IPS-NIHi11 (cell line): ENCODE measurements at places on chromosomes 4 and X.

GRCh38 chr4:184099535-184099966, 118.1 kb downstream of the ENPP6 start:
- DNase-seq: no peak

- DNase-seq: peak; percentile 63
Measured at GRCh38 chr4:16026160-16026761, 57.6 kb downstream of the PROM1 start.

DNA sequence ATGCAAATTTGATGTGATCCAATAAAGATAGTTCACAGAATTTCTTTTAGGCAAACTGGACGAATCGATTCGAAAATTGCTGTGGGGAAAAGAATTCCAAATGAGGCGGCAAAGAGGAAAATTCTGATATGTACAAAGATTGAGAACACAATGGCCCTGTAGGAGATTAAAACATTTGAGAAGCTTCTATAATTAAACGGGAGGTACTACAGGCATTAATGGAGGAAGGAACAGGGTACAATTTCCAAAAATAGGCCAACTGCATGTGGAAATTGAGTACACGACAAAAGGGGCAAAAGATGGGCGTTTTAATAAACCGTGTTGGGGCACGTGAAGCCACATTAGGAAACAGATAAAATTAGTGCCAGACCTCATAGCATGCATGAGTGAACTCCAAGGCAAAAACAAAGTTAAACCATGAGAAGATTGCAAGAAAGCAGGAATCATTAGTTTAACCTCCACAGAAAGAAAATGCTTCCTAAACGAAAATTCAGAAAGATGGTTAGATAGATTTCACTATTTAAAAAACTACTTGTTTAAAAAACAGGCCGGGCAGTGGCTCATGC, 68.4 kb downstream of the DHRSX start:
- no peak for DNase-seq

GRCh38 chr4:109375778-109376414, 57.7 kb upstream of the SEC24B start:
- DNase-seq: no peak

GRCh38 chr4:157271166-157271869, 50.8 kb downstream of the GRIA2 start:
- DNase-seq: no peak

DNA sequence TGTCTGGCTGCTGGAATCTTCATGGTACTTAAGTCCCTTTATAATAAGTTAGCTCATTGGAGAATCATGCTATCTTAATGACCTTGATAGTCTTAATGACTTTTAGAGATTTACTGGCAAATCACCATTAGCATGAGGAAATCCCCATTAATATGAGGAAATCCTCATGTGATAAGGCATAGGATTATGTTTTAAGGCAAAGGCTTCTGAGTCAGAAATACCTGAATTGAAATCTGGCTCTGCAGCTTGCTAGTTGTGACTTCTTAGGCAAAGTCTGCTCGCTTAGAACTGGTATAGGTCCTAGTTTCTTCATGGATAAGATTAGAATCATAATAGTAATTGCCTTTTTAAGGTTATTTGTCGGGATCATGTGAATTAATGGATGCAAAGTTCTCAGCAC, 190.2 kb upstream of the BANK1 start:
- DNase-seq: no peak

- DNase-seq: no peak
Measured at GRCh38 chr4:5096261-5096660, 45.0 kb downstream of the STK32B start.

DNA sequence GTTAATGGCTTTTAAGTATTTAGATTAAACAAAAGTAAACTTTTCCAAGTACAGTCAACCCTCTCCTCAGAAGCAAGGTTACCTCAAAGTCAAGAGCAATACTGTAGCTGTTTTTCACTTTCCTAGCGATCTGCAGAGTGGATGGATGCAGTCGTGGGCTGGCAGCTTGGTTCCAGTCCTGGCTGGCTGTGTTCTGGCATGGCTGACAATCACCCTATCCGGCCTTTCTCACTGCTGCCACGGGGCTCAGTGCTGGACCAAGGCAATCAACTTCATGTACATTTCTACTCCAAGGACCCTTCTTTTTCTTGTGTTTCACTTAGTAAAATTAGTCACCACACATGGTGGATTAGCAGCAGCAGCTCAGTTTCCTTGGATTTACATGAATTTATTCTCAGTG, 208.3 kb downstream of the GABRB1 start:
- peak; percentile 7 for DNase-seq

DNA sequence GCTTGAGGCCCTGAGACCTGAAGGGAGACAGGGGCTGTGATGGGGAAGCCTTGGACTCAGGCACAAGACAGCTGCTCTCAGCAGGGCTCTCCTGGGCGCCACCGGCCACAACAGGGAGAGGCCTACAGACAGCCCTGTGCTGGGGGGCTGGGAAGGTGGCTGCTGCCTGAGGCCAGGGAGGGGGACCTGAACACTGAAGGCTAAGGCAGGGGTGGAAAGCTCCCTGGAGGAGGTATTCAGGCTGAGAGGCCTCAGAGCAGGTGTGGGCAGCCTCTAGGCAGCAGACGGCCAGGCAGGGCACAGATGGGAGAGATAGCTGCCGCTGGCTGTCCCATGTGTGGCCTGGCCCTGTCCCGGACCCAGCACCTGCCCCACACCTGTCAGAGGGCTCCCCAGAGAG, 33.0 kb downstream of the TACC3 start:
- no peak for DNase-seq

DNA sequence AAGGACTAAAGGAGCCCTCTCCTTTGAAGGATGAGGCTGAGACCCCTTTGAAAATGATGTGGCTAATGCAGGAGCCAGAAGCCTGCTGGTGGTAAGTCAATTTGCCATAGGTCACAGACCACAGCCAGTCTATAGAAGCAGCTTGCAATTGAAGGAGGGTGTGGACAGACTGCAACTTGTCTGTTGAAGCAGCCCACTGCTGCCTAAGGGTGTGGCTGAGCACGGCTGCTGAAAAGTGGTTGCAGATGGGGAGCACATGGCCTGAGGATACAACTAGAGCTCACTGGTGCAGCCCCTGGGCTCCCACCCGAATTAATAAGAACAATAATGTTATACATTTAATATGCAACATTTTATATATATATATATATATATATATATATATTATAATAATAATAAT, 11.4 kb upstream of the EXOC1L start:
- no peak for DNase-seq

DNA sequence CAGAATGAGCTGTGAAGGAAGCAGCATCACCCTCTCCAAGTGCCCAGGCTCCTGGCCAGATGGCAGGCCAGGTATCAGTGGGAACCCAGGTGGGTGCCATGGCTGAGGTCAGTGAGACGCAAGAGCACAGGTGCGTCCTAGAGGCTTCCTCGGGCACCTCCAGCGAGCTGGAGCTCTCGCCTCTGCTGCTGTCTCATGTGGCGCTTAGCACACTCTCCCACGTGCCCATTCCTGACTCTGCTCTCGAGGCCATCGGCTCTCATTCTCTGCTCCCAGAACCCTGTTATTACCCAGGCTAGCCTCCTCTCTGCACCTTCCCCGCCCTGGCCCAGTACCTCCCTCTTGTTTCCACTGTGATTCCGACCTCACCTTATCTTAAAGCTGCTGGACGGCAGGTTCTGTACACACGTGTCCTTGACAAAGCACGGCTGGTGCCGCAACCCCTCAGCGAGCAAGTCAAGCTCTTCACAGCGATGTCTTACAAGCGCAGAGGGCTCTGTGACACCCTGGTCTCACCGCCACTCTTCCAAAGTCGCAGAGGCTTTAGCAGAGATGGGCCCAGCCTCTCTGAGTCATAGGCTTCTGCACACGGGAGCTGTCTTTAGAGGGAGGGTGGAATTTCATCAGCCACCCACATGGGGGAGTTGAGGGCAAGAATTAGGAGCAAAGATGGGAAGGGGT, 15.4 kb upstream of the MSANTD1 start:
- DNase-seq: no peak

- no peak for DNase-seq
Measured at GRCh38 chrX:80751456-80751855, 58.2 kb downstream of the BRWD3 start.

DNA sequence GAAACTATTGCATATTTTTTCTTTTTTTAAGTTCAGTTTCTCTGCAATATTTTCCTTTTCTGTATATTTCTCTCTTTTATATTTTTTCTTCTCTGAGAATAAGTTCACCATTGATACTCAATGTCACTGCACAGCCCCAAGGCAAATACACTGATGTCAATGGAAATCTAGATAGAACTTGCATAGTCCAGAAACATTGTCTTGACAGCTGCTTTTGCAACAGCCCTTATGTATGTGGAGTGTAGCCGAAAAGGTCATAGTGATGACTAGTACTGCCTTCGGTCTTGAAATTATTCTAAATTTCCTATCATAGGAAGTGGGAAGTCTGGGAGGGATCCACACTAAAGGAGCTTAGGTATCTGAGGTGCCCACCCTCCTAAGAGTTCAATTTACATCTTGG, 150.0 kb downstream of the SPOCK3 start:
- no peak for DNase-seq

DNA sequence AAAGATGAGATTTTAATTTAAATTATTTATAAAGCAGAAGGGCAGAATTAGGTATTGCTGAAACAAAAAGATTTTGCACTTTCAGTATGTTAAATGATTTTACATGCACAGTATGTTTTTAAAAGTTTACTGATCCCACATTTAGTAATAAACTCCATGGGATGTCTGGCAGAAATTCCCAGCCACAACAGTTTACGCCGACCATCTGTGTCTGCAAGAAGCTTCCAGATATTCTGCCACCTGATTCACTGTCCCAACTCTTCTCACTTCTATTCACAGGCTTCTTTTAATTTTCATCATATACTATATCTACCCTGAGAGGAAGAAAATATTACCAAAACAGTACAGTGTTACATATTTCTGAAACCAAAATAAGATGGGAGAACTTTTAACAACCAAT, 115.8 kb upstream of the IQCM start:
- no peak for DNase-seq

DNA sequence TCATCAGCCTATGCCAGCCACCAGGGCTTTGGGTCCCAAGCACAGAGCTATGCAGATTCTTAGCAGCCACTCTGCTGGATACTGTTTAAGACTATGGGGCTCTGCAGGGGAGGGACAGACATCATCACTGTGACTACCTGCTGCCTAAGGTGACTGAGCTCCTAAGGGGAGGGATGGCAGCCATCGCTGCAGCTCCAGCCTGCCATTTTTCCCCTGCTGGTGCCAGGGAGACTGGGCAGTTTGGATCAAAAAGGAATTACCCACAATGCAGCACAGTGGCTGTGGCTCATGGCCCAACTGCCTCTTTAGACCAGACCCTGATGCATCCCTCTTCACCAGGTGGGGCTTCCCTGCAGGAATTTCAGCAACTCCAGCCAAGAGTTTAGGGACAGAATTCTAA, 28.6 kb upstream of the INPP4B start:
- DNase-seq: no peak

GRCh38 chr4:26204249-26204825, 116.5 kb upstream of the RBPJ start:
- no peak for DNase-seq

DNA sequence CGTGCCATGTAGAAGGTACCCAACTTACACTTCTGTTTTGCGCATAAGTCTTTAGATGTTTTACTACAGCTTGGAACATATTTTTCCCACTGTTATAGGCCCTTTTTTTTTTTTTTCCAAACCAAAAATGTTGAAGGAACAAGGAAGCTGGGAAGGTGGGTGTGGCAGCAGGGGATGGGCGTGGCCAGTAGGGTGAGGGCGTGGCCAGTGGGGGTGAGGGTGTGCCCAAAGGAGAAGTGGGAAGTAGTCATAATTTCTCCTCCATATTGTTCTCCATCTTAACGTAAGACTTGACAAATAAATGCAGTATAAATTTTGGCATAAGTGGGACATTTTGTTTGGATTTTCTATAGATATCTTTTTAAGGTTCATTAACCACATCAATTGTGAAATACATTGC, 30.4 kb downstream of the CLDN22 start:
- DNase-seq: peak; percentile 55

GRCh38 chr4:107349266-107349665, 313.2 kb upstream of the DKK2 start:
- DNase-seq: peak; percentile 37

DNA sequence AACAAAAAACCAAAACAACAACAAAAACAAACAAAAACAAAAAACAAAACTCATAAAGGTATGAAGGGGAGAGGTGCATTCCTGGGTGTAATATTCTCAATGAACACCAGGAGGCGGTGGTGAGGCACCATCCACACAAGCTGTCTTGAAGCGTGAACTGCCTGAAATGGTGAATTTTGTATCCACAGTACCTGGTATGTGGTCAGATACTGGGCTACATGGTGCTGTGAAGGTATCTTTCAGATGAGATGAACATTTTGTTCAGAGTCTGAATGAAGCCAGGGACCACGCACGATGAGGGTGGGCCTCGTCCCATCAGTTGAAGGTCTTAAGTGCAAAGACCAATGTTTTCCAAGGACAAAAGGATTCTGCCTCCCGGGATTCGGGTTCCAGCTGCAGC, 58.5 kb downstream of the ASMT start:
- peak; percentile 46 for DNase-seq

- DNase-seq: peak; percentile 31
Measured at GRCh38 chrX:100512471-100512870, 72.3 kb upstream of the TNMD start.
